Central memory CD8-positive, alpha-beta T cell (primary cell): ENCODE measurements at places on chromosomes 16 and 17.

DNA sequence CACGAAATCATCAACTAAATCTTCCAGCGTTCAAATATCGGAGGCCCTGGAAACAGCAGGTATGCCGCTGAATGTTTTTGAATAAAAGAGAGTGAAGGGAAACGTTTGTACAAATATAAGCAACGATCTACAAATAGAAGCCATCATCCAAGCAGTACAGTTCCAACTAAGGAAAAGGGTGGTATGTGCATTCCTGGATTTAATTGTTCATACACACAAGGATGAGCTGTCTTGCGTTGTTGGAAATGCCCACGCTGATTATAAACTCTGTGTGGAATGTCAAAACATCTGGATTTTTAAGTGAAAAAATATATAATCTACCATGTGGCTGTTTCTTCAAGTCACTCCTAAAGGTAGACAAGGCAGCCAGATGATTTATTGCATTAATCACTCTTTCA lies 191.8 kb upstream of the HSBP1 start:
- DNase-seq, result no peak

GRCh38 chr17:81309140-81309858 lies 14.2 kb upstream of the SLC38A10 start:
- DNase-seq, result no peak

DNA sequence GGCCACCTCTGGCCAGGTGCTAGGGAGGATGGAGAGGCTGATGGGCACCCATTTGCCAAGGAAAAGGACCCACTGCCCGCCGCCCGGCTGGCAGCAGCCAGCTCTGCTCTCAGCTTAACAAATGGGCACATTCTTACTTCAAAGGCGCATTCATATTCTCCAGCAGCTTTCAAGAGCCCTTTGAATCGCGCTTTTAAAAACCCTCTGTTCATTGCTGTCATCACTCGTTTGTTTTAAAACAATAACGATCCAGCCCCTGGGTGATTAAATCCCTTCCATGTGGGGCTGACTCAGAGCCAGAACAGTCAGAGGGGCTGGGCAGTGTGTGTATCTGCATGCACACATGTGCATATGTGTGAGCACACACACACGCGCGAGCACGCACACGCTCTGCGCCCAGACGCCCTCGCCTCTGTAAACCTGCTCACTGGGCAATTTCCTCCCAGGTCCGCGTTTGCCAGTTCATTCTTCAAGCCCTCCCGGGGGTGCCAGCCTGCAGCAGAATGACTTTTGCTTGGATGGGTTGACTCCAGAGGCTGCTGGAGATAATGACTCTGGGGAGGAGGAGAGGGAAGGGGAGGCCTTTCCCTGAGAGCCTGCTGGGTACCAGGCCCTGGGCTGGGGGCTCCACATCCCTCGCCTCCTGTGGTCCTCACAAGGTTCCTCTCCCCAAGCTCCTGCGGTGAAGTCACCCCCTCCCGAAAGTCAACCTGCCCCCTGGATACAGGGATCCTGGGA lies 133.1 kb downstream of the SDK2 start:
- DNase-seq, result no peak

DNA sequence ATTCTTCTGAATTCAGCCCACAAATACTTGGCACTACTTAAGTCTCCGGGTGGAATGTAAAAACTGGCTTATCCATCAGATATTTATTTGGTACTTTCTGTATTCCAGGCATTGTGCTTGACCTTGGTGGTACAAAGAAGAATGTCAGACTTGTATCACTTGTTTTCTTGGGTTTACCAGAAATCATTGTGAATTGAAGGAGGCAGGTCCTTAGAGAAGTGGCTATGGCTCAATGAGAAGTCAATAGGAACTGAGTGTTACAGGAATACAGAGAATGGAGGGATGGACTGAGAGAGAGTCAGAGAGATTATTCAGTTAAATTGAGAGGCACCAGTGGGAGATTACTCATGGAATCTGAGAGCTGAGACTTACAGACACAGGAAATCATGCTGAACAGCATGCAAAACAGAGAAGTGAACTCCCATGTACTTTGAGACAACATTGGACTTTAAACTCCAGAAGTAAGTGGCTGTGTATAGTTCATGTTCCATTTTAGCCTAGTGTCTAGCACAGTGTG lies 704.1 kb downstream of the CDH11 start:
- no peak for DNase-seq

DNA sequence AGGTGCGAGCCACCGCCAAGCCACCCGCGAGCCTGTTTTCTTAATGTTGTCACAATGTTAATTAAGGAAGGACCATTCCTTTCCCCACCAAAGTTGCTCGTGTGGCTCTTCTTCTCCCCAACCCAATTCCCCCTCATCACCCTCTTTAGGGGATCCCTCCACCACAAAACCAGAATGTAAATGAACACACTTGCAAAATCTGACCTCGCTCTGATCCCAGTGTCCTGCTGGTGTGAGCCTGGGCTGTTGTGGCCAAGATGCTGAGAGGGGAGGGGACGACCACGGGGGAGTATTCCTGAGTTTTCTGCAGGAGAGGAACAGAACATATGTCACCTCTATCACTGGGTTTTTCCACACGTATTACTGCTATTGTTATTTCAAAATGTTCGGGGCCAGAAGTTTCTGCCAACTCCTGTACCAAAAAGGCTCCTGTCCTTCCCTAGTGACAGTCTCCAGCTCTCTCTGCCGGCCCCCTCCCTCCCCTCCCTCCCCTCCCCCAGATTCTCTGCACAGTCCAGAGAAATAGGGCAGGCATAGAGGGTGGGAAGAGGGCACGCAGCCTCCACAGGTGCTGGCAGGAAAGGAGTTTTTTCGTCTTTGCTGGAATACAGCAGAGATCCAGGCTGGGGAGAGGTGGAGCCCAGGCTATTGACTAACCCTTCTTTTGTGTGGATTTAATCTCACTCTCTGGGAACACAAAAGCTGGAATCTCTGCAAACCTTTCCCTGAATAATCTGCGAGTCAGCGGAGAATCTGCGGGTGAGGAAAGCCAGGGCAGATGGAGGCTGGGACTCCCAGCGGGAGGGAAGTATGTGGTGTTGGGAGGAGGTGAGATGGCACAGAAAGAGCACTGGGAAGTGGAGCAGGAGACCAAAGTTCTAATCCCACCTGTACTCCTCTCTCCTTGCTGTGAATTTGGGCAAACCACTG lies 4.5 kb upstream of the CA4 start:
- DNase-seq, result no peak

DNA sequence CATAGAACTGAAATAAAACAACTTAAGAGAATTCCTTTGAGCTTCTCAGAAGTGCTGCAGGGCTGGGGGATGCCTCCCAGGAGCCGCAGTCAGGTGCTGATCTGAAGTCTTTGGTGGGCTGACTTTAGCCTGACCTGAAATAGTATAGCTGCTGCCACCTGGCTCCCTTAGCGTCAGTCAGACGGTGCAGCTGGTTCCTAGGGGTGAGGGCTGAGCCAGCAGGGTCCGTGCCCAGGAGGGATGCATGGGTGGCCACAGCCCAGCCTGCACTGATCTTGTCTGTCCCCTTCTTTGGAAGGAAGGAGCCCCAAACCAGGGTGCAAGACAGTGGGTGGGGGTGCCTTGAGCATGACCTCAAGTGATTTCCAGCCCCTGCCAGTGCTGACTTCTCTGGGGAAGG lies 11.5 kb downstream of the MAPT start:
- DNase-seq, result no peak

- no peak for DNase-seq
Observed at GRCh38 chr16:89973235-89973634, 24.7 kb downstream of the DEF8 start.

DNA sequence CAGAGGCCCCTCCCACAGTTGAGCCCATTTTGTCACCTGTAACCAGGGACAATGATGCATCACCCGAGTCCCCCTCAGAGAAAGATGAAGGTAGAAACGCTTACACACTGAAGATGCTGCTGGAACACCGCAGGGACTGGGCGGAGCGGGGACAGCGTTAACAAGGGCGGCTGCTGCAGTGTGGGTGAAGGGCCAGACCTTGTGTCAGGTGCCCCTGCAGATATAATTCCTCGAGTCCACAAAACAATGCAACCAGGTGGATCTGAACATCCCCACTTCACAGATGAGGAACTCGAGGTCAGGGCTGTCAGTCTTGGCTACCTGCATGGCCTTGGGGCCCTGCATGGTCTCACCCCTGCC lies 6.3 kb upstream of the MAPK7 start:
- no peak for DNase-seq

GRCh38 chr17:2174014-2174413 lies 119.1 kb downstream of the HIC1 start:
- DNase-seq, result no peak

DNA sequence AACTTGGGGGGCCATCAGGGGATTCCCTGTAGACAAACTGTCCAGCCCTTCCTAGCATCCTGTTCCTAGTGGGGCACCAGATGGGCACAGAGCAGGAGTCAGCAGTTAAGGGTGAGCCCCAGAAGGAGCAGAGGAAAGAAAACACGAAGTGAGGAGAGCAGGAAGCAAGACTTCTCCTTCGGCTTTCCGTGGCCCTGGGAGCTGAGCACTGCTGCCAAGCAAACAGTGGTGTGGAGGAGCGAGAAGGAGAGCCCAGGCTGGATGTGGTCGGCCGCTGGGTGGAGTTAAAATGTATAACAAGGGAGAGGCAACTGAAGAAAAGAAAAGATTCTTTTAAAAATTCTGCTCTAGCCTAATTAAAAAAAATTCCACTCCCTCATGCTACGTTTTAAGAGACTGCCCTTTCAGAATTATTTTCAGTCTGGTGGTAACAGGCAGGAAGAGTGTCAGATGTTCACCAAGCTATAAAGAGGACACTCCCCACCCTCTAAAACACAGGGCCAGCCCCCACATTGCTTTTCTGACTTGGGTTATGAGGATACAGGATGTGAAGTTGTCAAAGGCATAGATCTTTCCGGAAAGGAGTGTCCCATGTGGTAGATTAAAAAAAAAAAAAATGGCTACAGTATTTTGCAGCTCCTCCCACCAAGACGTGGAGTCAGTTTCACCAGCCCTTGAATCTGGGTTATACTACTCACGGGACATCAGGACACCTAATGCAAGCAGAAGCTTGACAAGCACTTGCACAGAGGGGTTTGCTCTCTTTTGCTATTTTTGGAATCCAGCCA lies 74.9 kb upstream of the ZFHX3 start:
- DNase-seq, result no peak

GRCh38 chr17:4014148-4014927 lies 50.1 kb upstream of the ATP2A3 start:
- DNase-seq, result no peak

DNA sequence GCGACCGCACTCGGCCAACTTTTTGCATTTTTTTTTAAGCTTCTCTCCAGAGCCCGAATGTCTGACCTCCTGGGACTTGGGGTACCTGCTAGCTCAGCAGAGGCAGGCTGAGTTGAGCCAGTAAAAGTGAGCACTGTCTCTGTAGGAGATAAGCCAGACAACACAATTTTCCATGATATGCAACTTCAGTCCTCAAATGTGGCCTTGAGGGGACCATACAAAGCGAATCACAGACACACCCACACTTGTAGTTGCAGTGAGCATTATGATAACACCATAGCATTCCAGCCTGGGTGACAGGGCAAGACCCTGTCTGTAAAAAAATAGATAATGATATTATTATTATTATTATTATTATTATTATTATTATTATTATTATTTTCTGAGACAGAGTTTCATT lies 2.6 kb downstream of the DPEP2 start:
- DNase-seq, result no peak

- DNase-seq, result no peak
Observed at GRCh38 chr16:27566417-27566816, 16.5 kb downstream of the KATNIP start.

DNA sequence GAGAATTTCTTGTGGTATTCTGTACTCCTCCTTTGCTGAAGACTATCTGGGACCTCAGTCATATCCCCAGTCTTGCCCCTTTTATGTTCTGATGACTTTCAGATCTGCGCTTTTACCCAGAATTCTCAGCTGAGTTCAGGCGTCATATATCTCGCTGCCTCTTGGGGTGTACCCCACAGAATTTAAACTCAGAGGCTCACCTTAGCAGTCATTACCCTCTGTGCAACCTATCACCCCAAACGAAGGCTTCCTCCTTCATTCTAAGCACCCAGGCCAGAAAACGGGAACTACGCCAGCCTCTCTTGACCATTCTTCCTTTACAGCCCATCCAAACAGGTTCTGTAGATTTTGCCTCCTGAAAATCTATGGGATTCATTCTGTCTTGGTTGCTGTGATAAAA lies 574.8 kb upstream of the C16orf82 start:
- no peak for DNase-seq

GRCh38 chr16:35142809-35143192 lies 1683.4 kb downstream of the TP53TG3F start:
- no peak for DNase-seq

- no peak for DNase-seq
Observed at GRCh38 chr17:80529104-80529903, 15.3 kb upstream of the RPTOR start.

- DNase-seq, result no peak
Observed at GRCh38 chr17:73304438-73304837, 7.4 kb downstream of the CDC42EP4 start.

DNA sequence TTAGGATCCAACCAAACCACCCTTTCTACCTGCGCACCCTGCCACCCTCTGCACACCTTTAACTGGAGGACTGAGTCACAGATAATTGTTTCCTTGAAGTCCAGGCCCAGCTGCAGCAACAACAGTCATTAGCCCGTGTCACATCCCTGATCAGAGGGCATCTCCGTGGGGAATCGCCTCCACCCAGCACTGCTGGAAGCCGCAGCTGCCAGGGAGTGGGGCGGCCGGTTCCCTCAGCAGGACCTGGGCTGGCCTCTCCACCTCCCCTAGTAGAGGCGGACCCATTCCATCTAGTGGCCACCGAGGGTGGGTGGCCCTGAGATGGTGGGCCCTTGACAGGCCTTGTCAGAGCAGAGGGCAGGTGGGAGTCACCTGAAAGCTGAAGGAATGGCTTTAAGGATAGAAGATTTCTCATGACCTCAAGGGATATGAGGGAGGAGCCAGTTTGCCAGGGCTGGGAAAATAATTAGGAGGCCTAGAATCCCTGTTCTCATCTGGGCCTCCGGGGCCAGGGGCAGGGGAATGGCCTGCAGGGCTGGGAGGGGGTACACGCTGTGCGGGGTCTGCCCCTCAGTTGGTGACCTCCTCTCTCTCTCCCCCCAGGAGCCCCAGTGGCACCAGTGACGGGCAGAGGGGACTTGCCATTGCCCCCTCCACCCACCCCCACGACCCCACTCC lies 6.2 kb downstream of the PRSS53 start:
- DNase-seq, result no peak

GRCh38 chr17:65751263-65751662 lies 189.8 kb upstream of the AXIN2 start:
- no peak for DNase-seq

- peak; percentile 20 for DNase-seq
Observed at GRCh38 chr17:58156839-58157803, 8.9 kb downstream of the OR4D1 start.
